ENCODE measurements at places on chromosomes 7 and 10.

DNA sequence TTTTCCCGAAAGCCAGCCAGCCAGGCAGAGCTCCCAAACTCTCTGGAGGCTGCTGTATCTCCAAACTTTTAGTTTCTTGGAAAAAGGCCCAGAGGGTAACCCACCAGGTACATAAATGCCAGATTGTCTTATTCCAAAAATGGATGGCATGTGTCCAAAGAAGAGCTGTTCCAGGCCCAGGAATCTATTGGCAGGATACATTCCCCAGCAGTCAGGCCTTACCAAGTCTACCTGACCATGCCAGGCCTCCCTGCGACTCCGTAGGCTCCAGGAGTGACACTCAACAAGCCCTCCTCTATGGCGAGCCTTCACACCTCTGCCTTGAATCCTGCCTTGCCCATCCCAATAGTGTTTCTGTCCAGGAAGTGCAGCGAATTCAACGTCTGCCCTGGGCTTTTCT is 95.6 kb downstream of the GRB10 start:
- no peak for DNase-seq

GRCh38 chr10:124650820-124651401 is 93.3 kb downstream of the FAM53B start:
- DNase-seq, result no peak

DNA sequence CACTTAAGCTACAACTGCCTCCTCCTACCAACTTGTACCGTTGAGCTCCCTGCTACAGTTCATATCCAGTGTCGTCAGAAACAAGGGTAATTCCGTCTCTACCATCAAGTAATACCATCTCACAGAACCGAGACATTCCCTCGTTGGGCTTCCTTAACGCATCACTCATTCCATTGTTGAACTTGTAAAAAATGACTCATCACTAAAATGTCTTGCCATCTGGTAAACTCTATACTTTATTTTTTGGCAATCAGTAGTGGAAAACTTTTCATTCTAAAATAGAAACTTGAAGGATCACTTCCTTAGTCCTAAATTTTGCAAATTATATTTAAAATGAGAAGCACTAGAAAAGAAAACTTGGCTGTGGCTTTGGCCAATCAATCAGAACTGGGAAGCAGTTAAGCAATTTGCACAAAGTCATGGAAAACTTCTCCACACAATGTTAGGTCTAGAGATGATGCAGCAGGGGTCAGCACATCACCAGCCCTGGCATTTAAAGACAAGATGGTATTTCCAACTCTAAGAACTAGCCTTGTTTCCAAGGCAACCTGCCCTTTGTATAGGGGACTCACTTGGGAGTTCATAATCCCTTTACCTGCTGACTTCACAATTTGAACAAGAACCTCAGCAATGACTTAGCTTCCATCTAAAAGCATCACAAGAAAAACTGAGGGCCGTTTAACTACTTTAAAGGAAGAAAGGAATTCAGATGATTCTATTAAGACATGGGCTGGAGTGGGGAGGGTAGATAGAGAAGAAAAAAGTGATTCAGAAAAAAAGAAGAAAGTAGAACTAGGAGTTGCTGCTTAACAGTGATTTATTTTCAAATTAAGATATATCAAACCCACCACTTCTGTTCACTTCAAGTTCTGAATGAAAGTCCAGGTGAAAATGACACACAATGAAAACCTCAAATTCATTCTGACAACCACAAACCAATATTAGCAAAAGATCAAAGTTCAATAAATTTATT is 288.1 kb downstream of the PARD3 start:
- DNase-seq, result no peak

DNA sequence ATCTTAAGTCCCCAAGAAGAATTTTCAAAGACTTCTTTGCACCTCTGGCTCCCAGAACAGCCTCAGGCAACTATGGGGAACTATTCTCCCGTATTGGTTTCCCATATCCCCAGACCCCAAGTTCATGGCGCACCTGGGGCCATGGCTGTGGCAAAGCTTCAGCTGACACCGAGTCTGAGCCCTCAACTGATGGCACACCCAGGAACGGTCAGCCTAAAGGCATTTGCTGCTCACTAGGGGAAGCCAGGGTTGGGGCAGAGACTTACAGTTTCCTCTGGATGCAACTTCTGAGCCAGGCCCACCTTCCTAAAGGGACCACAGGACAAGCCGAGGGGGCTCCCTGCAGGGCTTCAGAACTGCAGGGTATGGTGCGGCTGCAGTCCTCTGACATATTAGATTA is 13.7 kb upstream of the CPA1 start:
- DNase-seq, result peak; percentile 49

- DNase-seq, result no peak
These were observed 27.6 kb downstream of the MKRN1 start for GRCh38 chr7:140451716-140452115.

DNA sequence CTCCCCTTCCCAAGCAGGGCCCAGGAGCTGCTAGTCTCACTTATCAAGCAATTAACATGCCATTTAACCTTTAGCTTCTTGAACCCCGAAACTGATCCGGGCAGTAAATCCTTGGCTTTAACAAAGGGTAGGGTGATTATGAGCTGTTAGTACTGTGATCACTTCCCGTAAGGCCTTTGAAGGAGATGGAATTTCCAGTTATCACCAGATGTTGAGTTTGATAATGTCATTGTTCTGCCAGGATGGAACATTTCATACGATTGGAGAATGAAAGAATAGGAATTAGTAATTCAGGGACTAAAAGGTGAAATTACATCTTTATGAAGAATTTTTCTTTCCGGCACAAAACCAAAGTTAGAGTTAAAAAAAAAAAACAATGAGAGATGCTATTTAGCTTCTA is 570.9 kb upstream of the FOXK1 start:
- no peak for DNase-seq

- peak; percentile 70 for DNase-seq
These were observed 113.9 kb downstream of the ABLIM1 start for GRCh38 chr10:114544045-114544659.

- DNase-seq, result no peak
These were observed 37.9 kb downstream of the ADAM12 start for GRCh38 chr10:126350216-126350992.

DNA sequence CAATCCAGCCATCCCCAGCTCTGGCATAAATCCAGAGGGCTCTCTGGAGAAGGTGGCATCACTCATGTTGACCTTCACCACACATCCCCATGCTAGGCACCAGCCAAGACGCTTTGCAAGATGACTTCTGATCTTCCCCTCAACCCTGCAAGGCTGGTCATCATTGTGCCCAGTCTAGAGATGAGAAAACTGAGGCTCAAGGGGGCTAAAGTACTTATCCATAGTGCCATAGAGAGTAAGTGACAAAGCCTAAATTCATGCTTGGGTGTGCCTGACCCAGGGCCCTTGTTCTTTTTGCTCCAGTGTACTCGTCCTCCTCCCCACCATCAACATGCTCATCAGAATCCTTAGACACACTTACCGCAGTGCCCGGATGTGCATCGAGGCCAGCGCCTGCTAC is 1.7 kb upstream of the C10orf105 start:
- DNase-seq, result no peak

DNA sequence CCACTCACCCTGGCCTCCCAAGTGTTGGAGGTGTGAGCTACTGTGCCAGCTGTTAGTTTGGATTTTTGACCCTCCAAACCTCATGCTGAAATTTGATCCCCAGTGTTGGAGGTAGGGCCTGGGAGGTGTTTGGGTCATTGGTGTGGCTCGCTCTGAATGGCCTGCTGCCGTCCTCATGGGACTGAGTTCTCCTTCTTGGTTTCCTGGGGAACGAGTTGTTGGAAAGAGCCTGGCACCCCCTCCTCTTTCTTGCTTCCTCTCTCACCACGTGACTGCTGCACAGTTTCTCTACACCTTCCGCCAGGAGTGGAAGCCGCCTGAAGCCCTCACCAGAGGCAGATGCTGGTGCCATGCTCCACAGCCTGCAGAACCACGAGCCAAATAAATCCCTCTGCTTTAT is 253.5 kb downstream of the PHTF2 start:
- no peak for DNase-seq

GRCh38 chr7:113374955-113375354 is 256.6 kb upstream of the SMIM30 start:
- no peak for DNase-seq

DNA sequence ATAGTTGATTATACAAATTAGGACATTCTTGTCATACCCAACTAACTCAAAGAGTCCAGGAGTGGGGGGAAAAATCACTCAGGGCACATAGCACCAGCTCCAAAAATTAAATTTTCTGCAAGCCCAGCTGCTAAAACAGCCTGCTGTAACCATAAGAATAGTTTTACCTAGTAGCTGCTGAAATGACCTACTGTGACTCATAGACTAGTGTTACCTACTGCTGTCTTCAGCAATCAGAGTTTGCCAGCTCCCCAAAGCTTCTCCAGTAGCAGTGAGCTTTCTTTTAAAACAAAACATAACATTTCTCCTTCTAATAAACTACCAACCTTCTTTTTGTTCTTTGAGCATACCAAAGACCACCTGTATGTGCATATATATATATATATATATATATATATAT is 4.2 kb upstream of the ARHGAP12 start:
- DNase-seq, result no peak

DNA sequence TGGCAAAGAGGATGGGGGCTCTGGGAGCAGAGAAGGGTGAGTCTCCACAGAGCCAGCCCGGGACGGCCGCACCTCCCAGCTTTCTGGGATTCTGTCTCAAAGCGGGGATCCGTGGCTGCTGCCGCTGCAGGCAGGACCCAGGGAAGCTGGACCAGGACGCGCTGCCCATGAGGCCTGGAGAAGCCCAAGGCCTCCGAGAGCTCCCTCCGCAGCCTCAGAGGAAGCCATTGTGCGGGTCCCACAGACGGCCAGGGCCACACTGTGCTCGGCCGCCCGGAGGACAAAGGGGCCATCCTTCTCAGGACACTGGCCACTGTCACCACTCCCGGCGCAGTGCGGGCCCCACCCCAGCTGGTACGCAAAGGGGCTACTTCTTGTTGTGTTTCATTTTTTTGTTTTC is 79.3 kb upstream of the PDGFA start:
- no peak for DNase-seq

DNA sequence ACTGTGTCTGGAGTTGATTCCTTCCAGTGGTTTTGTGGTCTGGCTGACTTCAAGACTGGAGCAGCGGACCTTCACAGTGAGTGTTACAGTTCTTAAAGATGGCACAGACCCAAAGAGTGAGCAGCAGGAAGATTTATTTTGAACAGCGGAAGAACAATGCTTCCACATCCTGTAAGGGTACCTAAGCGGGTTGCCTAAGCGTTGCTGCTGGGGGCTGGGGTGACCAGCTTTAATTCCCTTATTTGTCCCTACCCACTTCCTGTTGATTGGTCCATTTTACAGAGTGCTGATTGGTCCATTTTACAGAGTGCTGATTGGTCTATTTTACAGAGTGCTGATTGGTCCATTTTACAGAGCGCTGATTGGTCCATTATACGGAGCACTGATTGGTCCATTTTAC is 13.2 kb downstream of the AKR1B15 start:
- no peak for DNase-seq

DNA sequence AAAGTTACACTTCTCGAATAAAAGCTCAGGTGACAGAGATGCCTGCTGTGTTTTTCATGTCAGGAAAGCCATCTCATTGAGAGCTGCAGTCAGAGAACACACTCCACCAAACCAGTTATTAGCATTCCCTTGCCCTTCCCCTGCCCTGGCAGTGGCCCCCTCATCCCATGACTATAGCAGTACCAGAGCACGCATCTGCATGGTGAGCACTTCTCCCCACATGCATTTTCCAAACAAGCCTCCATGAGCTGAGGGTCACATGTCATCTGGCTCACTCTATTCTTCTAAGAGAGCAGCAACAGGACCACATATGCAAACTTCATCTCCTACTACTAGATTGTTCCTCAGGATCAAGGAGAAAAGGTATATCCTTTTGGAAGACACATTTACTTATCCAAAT is 42.4 kb upstream of the FGL2 start:
- no peak for DNase-seq

- DNase-seq, result no peak
These were observed 3.4 kb upstream of the ITGB1 start for GRCh38 chr10:32961343-32961894.

GRCh38 chr7:130421684-130422083 is 19.1 kb downstream of the CEP41 start:
- no peak for DNase-seq

- DNase-seq, result no peak
These were observed 357.6 kb downstream of the DPP6 start for GRCh38 chr7:154409703-154410311.

DNA sequence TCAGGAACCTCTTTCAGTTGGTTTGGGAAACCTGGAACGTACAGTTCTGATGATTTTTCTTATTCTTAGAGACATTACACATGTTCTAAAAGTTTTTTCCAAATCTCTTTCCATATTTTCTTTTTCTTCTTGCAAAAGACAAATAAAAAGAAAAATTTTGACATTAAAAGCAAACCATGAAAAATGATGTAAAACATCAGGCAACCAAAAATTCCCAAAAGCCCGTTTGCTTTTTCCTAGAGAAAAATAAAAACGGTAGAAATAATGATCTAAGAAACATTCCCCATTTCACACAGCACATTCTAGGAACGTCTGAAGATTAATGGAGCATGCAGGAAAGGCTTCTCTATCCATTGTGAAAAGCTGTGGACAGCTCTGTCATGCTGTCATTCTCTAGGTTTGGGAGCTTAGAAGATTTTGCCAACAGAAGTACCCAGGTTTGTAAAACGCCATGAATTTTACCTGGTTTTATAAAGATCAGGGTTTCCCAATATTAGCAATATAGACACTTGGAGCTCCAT is 11.2 kb upstream of the PRTFDC1 start:
- DNase-seq, result no peak

DNA sequence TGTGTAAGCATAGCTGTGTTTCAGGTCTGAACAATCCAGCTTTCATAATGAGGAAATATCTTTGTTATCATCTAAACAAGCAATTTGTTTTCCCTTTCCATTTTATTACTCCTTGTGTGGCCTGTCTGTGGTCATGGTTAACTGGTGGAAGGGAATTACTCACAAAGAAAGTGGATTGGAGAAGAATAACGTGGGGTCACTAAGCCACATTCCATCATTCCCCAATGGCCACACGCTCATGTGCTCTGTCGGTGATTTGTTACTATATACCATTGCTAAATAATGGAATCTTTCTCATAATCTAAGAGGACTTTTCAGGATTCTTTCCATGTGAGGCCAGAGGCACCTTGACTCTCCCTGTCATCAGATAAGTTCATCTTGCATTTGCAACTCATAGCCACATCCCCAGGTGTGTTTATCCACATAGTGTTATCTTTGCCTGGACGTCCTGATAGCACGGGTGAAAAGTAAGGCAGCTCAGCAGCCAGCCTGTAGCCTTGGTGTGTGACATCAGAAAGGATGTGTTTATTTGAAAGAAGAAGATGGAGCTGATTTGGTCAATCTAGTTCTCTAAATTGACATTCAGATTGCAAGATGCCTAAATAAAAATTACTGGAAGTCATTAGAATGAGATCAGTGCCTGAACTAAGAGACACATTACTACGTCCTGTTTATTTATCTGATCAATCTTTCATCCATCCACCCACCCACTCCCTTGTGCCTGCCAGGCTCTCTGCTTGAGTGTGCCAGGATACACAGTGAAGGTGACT is 128.9 kb downstream of the CELF2 start:
- DNase-seq, result no peak

GRCh38 chr10:132910186-132910880 is 32.0 kb downstream of the CFAP46 start:
- DNase-seq, result no peak

Measured in ascending aorta (tissue), 2 donors.